Nucleus accumbens (tissue), 56 donors: ENCODE measurements at places on chromosomes 1 and 21.
A peak's percentile ranks its signal among the peaks of the same experiment; 100 is the strongest.

DNA sequence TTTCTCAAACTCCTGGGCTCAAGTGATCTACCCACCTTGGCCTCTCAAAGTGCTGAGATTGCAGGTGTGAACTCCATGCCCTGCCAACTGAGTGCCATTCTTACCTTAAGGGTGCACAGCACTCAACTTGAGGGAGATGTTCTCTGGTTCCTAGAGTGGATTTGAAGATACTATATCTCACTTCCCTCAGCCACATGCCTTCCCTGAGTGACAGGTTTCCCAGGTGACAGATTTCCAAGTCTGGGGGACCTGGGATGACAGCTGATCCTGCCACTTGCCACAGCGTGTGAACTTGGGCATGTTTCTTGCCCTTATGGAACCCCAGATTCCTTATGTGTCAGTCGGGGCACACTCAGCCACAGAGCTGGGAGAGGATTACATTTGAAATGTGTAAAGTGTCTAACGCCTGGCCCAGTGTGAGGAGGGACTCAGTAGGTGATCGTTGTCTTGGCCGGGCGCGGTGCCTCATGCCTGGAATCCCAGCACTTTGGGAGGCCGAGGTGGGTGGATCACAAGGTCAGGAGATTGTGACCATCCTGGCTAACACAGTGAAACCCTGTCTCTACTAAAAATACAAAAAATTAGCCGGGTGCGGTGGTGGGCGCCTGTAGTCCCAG, 29.6 kb upstream of the BTG2 start:
- DNase-seq, result no peak

- DNase-seq, result no peak
These were observed 24.2 kb upstream of the SUMO3 start for GRCh38 chr21:44842087-44842486.

DNA sequence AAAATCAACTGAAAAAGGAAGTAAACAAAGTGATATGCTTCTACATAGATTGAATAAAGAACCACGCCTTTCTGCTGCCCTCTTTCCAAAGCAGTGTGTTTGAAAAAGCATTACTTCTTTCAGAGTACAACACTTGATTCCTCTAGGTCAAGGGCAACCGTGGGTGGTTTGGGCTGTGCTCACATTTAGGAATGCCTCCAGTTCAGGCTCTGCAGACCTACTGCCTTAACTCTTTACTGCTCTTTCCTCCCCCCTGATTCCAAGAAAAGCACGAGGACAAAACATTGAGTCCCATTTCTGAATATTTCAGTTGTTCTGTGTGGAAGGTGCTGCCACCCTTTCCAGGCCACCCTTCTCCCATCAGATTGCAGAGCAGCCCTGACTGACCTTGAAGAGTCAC, 45.2 kb downstream of the ADAMTS1 start:
- DNase-seq, result no peak

GRCh38 chr1:156901966-156902915, 8.7 kb downstream of the PEAR1 start:
- no peak for DNase-seq

DNA sequence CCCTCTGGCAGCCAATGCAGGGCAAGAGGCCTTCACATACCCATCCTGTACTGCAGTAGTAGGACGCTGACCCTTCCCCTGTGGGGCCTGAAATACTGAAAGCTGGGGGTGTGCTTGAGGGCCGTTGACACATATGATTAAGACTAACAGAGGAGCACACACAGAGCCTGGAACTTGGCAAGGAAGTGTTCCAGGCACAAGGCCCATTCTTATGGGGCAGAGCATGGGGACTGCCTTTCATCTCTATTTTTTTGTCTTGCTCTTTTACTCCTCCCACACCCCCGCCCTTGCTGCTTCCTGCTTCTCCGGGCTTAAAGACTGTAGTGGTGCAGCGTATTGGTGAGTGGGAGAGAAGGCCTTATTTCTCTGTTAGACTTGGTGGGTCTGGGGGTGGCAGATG, 137.4 kb downstream of the BACH1 start:
- DNase-seq, result no peak

- no peak for DNase-seq
These were observed 9.6 kb upstream of the ZNF669 start for GRCh38 chr1:247113733-247114271.

DNA sequence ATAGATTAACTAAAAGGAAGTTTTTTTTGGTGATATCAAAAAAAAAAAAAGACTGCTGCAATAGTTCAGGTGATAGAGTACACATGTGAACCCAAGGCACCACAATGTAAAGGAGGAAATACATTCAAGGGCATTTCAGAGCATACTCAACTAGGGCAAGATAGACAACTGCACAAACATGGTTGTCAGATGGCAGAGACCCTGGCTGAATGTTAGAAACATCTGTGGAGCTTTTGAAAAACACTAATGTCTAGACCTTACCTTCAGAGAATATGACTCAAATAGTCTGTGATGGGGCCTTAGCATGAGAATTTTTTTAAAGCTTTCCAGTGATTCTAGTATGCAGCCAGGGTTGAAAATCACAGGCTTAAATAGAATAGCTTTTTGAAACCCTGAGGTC, 173.6 kb downstream of the VAV3 start:
- DNase-seq, result no peak

DNA sequence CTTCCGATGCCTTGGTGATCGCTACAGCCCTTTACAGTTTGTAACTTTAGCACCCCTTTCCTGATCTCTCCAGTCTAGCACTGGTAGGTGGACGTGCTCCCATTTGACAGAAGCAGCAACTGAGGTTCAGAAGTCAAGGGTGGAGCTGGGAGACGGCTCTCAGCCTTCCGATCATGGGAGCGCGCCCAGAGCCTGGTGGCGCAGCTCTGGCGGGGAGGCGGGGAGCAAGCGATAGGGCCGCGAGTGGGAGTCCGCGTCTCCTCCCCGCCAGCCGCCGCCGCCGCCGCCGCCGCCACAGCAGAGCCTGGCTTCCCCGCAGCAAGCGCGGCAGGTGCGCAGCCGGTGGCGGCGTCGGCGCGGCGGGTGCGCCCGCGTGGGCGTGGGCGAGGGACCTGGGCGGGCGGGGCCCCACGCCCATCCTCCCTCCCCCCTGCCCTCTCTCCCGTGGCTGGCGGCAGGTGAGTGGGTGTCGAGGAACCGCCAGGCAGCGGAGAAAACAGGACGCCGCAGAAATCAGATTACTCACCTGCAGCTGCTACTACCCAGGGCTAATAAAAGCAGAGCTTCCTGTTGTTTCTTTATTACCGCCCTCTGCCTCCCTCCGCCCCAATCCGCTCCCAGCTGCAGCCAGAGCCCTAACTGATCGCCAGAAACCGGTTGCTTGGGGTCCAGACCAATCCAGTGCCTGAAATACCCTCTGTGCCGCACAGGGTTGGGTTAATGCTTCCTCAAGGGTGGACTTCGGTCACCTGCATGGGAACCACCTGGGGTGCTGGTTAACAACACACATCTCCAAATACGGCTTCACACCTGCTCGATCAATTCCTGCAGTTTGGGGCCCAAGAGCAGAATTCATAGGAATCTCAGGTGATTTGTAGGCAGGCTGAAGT, 60.2 kb upstream of the ID3 start:
- DNase-seq, result no peak

DNA sequence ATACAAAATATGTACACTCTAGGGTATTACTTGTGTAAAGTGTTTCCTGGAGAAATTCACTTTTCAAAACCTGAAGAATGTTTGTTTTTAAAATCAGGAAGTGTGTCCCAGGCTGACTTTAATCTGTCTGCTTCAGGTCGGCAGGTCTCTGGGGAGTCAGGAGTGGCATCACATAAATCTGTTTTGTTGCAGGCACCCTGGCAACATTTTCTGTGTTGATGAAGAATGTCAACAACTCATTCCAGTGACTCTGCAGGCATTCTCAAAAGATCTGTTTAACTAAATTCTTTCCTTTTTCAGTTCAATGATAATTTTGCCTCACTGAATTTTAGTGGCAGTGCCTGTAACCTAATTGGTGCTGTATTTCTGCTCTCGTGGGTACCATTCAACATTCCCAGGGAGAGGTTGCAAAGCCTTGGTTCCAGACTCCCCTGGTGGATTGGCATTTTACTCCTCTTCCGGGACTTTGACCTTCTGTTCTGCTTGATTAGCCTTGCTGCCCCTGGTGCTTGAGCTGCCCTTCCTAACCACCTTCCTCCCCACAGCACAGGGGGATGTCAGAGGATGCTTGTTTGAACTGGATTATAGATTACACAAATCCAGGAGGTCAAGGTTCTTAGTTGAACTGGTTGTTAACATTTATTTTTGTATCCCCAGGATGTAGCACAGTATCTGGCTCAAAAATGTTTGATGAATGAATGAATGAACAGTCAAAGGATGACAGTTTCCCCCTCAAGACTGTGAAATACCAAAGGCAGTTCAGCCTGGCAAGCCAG, 55.4 kb upstream of the LPGAT1 start:
- DNase-seq, result no peak

- DNase-seq, result peak; percentile 43
These were observed 20.6 kb downstream of the MTHFR start for GRCh38 chr1:11784993-11785769.

GRCh38 chr21:18443085-18443484, 39.5 kb upstream of the TMPRSS15 start:
- no peak for DNase-seq

DNA sequence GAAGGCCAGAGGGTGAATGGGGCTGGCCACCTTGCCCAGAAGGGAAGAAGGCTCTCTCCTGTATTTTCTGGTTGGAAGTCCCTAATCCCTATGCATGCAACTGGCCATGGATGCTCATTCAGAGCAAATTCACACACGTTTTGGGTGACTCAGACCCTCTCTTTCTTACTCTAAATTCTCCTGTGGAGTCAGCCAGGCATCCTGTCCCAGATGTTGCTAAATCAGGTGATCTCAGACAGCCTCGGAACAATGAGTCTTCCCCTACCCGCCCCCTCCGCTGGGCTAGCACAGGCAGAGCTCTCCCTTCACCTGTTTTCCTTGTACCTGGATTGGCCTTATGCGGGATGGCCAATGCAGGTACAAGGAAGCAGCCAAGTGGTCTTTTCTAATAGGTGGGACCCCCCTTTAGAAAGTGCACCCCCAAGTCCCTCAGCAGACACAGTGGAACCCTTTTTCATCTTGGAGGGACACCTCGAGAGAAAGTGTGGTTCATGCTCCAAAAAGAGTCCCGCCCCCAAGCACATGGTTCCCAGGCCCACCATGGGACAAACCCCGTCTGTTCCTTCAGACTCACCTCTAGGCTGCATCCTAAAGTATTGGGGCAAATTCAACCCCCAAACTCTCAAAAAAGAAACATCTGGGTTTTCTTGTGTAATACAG, 8.6 kb downstream of the S100A6 start:
- DNase-seq, result no peak

- no peak for DNase-seq
These were observed 13.0 kb downstream of the ATP1A1 start for GRCh38 chr1:116386042-116386441.

DNA sequence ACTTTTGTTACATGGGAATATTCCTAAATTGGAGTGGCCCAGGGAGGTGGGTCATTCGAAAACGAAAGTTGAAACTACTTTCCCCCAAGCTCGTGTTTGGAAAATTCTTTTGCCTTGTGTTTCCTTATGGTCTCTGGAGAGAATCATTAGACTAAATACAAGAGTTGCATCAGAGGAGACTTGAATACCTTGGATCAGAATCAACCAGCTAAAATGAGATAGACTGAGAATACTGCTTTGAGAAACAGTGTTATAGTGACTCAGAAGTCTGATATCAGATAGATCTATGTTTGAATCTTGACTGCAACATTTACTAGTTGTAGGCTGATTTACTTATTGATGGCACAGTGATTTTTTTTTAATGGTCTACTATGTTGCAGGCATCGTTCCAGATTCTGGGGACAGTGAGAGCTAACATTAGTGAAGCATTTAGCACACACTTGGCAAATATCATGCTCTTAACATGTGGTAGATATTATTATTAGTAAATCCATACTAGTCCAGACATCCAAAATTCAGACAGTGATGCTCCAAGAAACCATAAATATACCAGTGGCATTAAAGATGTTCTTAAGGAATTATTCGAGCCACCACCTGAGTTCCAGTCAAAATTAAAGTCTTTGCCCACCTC, 12.9 kb upstream of the ACTN2 start:
- DNase-seq, result no peak

DNA sequence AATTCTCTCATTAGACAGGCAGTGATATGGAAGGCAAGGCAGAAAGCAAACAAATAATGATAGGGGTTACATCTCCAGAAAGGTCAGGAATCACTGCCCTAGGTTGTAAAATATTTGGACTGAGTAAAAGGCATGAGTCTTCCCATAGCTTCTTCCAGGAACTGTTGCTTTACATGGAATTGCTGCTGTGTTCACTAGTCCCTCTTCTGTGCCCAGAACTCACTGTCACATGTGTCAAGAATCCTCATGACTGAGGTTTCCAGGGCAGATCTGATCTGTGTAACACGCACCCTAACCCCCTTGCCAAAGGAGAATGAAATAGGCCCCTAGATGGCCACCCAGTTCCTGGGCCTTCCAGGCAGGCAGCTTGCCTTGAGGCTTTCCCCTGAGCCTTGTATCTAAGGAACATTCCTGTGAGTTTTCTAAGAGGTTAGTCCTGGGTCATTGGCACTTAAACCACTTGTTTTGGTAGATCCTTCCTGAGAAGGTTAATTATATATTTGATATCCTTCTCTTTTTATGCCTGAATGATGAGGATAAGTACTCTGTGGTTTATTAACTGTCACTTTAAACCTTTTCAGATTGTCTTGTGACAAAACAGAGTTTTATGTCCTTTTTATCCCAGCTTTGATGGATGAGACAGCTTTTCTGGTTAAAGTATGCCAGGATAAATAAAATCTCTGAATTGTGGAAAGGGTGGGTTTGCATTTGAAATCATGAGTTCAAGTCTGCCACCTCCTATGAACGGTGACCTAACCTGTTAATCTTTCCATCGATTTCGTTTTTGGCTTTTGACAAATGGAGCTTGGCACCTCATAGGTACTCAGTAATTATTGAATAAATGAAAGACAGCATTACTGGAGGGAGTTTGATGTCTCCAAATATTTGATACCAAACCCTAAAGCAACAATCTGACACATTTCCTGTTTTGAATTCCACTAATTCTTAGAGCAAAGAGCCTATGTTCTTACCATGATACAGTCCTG, 163.3 kb downstream of the DHRS3 start:
- DNase-seq, result no peak

GRCh38 chr1:214004014-214004413, 16.2 kb downstream of the PROX1 start:
- no peak for DNase-seq

DNA sequence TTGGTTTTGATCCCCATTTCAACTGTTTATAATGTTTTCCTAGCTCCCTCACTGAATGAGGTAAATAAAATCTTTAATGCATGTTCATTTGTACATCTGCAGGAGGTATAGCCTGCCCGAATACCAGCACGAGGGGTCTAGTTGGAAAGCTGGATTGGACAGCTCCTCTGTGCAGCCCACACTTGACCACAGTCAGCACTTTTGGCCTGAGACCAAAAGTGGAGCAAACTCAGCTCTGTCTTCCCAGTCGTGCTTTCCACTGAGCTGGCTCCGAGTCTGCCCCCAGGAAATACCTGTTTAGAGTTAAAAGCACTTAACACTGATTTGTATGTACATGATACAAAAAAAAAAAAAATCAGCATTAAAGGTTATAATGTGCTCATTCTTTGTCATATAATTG, 224.4 kb downstream of the DSCAM start:
- DNase-seq, result no peak

- peak; percentile 46 for DNase-seq
These were observed 228.9 kb upstream of the TMEM51 start for GRCh38 chr1:14924455-14925331.

- DNase-seq, result no peak
These were observed 78.7 kb downstream of the DYRK1A start for GRCh38 chr21:37445228-37445627.

- no peak for DNase-seq
These were observed 4.4 kb downstream of the NHLH1 start for GRCh38 chr1:160371346-160371631.

GRCh38 chr1:19342062-19342750, 30.1 kb downstream of the SLC66A1 start:
- DNase-seq, result no peak
